AML-193 (cell line): ENCODE measurements at places on chromosomes 5 and 9.

GRCh38 chr5:73378070-73378469 lies 70.5 kb downstream of the FOXD1 start:
- no peak for DNase-seq

- DNase-seq: peak; percentile 55
These were observed 30.4 kb upstream of the LTC4S start for GRCh38 chr5:179763215-179763945.

GRCh38 chr5:129069292-129069691 lies 25.3 kb upstream of the ISOC1 start:
- no peak for DNase-seq

GRCh38 chr9:83125671-83126070 lies 62.7 kb upstream of the RASEF start:
- no peak for DNase-seq

GRCh38 chr9:117412841-117413240 lies 2.0 kb downstream of the ASTN2 start:
- DNase-seq: no peak

GRCh38 chr9:126147936-126148870 lies 178.4 kb upstream of the MVB12B start:
- DNase-seq: no peak

DNA sequence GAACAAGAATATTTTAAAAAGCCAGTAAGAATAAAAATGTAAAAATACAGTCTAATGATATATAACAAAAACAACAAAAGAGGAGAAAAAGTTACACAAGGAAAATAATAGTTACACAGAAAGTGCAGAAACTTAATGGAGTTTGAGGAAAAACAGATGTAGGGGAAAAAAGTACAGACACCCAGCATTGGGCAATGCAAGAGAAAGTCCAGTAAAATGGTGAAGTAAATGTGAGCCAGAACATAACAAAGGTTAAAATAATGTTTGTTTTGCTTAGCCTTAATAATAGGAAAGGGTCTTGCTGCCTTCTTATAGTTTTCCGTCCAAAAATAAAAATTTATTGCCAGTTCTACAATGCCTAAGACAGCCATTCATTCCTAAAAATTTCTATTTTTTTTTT lies 364.2 kb downstream of the NNT start:
- no peak for DNase-seq

DNA sequence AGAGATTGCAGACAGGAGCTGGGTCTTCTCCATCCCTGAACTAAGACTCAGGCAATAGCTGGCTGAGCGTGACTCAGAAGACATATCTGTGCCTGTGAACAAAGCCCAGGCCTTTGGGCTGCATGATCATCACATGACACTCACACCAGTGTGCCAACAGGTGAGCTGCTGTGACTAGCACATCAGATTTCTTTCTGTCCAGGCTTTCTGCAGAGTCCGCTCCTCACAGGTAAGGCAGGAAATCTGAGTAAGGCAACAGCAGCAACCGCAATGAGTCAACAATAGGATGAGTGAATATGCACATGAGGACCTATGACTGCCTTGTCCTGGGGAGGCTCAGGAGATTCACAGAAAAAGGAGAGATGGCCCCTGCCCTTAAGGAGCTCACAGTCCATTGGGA lies 293.6 kb downstream of the ACTL7B start:
- no peak for DNase-seq

GRCh38 chr9:92141144-92142129 lies 26.2 kb upstream of the SPTLC1 start:
- DNase-seq: no peak

DNA sequence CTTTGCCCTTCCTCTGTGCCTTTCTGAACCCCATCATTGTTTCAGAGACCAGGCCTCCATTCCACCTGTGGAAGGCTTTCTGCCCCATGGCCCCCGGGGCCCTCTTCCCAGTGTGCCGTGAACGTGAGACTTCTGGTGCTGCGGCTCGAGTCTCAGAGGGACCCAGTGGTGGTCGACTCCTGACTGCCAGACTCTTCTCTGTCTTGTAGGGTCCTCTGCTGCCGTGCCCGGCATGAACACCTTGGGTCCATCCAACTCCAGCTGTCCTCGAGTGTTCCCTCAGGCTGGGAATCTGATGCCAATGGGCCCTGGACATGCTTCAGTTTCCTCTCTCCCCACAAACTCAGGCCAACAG lies 20.1 kb upstream of the LTC4S start:
- DNase-seq: no peak

GRCh38 chr9:69831611-69832010 lies 11.0 kb downstream of the CFAP95 start:
- peak; percentile 6 for DNase-seq

GRCh38 chr9:37471942-37472684 lies 6.9 kb upstream of the ZBTB5 start:
- DNase-seq: no peak

DNA sequence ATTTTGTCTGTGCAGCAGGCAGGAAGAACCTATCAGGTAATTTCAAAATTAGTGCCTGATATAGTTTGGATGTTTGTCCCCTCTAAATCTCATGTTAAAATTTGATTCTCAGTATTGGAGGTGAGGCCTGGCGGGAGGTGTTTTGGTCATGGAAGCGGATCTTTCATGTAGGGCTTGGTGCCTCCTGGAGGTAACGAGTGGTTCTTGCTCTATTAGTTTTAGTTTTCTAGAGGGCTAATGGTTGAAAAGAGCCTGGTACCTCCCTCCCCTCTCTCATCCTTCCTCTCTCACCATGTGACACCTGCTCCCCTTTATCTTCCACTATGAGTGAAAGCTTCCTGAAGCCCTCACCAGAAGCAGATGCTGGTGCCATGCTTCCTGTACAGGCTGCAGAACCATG lies 106.3 kb downstream of the DRD1 start:
- no peak for DNase-seq

DNA sequence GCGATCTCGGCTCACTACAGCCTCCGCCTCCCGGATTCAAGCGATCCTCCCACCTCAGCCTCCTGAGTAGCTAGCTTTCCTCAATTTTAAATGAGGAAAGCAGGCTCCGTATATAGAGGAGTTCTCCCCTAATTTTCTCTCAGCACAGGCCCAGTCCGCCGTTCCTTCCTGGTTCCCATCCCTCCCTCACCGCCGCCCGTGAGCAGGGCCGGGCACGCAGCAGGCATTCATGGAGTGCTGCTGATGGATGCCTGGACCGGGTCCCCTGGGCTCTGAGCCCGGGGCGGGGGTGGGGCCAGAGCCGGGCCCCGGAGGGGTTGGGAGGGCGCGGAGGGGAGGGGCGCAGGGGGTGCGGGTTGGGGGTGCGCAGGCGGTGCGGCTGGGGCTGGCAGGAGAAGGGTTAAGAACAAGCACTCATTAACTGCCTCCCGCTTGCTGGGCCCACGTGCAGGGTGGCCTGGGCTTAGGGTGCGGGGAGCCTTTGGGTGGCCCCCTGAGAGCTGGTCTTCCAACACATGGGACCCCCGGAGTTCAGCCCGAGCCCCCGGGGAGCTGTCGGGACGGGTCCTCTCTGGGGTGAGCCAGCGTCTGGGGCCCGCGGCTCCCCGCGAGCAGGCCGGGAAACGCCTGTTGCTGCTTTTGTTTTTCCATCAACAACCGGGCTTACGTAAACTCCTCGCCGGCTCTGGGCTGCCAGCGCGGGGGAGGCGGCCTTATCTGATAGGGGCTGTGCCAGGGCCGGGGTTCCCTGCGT lies 33.7 kb downstream of the LHX2 start:
- DNase-seq: no peak

GRCh38 chr5:65479527-65479926 lies 2.2 kb downstream of the ADAMTS6 start:
- DNase-seq: no peak

- DNase-seq: no peak
These were observed 98.2 kb downstream of the ANKRD33B start for GRCh38 chr5:10662083-10662482.

GRCh38 chr9:138075496-138075895 lies 197.9 kb downstream of the CACNA1B start:
- no peak for DNase-seq

- DNase-seq: no peak
These were observed 5.0 kb upstream of the CAMK2A start for GRCh38 chr5:150294551-150295071.

DNA sequence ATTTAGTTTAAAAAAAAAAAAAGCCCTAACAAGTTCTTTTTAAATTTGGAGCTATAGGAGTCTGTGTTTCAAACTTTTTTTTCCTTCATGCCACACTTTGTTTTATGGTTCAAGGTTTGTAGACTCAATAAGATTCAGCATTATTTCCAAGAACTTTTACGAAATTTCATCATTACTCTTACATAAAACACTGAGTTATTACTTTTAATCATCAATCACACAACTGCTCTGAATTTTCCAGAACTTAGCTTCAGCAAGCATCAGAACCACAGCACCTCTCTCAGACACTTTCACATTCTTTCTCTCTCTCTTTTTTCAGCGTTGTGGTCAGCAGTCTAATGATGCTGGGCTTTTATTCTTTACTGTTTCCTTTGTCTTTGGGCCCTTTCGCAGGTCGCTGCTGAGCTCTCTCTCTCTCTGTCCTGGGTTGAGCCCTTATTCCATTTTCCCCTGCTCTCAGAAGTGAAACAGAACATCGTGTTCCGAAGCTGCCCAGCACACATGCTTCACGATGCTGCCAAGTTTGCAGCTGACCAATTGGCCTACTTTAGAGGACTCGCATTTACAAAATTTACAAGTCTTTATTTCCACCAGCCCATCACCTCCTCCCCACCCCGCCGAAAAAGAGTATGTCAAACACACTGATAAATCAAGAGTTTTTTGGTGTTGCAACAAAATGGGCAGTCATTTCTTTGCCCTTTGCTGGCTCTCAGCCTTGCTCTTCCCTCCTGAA lies 44.6 kb upstream of the PIK3R1 start:
- no peak for DNase-seq

DNA sequence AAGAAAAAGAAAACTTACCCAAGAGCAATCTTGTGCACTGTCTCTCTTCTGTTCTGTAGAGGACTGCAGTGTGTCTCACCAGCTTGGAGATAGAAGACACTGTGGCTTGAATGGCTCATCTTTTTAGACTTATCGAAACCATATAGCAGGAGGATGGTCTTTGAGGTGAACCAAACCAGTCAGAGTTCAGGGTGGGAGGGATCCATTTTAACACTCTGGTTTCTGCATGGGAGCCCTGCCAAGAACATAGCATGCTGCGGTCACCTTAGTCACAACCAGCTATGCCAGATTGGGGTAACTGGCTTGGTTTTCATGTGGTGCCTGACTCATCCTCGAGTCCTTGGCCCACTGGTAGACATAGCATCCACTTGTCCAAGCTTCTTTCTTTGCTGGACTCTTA lies 135.1 kb downstream of the PAPPA start:
- DNase-seq: no peak

DNA sequence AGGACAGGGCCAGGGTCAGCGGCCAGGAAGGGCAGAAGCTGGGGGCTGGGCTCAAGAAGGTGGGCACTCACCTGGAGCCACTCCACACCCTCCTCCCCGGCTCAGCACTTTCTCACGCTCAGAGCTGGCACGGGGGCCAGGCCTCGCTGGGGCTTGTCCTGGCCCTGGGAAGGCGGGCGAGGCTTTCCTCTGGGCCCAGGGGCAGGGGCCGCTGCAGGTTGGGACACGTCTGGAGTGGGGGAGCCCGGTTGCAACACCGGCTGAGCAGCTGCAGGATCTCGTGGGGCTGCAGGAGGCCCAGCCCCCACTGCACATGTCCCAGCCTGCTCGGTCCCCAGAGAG lies 38.9 kb upstream of the EGFL7 start:
- no peak for DNase-seq

GRCh38 chr9:100082782-100083181 lies 16.0 kb downstream of the ERP44 start:
- no peak for DNase-seq

DNA sequence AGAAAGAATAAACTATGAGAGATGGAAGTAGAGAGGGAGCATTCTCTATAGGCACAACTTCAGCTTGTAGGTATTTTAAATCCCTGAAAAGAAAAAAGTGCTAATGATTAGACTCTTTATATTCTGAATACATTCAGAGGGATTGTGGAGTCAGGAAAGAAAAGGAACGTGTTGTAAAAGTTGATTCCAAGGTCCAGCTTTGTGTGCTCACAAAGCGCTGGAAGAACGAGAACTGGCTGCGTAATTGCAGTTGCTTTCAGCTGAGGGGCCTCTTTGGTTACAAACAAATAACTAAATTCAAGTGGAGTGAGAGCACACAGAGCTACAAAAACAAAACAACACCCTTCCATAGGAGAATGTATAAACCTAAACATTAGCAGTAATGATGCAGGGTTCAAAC lies 1040.4 kb upstream of the WWC1 start:
- DNase-seq: no peak

DNA sequence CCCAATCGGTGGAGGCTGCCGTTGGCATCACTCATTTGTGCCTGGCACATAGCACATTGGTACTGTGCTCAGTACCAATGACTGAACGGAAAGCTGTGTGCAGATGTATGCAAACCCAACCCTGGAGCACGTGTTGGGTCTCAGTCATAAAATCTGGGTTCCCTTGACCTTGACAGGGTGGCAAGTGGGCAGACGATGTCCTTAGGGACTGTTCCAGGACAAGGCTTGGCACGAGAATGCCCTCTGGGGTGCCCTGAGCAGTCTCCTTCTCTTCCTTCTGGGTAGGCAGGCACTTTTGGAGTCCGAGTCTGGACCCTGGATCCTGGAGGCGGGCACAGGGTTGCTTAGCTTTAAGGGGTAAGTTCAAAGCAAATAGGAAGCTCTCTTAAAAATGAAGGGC lies 75.8 kb downstream of the MACROH2A1 start:
- DNase-seq: no peak

- no peak for DNase-seq
These were observed 294.6 kb downstream of the ANXA1 start for GRCh38 chr9:73446306-73446705.
